Fibroblast of the conjunctiva (primary cell): ENCODE measurements at places on chromosomes 7 and 10.

- DNase-seq: no peak
Observed at GRCh38 chr10:33706191-33706590, 371.7 kb upstream of the NRP1 start.

DNA sequence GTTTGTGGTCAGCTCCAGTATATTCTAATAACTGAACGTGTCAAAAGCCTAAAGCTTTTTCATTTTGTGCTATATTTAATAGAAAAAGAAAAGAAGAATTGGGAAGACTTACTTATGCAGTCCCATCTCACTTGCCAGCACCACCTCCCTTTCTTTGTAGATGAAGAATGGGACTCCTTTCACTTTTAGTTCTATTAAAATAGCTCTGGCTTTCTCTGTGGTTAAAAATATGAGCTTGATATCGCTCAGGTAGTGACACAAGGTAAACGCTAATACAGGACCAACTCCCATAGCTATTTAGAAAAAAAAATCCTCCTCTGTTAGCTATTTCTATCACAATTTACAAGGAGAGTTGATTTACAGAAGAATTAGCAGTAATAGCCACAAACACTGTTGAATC, 176.8 kb downstream of the PDE1C start:
- DNase-seq: no peak

DNA sequence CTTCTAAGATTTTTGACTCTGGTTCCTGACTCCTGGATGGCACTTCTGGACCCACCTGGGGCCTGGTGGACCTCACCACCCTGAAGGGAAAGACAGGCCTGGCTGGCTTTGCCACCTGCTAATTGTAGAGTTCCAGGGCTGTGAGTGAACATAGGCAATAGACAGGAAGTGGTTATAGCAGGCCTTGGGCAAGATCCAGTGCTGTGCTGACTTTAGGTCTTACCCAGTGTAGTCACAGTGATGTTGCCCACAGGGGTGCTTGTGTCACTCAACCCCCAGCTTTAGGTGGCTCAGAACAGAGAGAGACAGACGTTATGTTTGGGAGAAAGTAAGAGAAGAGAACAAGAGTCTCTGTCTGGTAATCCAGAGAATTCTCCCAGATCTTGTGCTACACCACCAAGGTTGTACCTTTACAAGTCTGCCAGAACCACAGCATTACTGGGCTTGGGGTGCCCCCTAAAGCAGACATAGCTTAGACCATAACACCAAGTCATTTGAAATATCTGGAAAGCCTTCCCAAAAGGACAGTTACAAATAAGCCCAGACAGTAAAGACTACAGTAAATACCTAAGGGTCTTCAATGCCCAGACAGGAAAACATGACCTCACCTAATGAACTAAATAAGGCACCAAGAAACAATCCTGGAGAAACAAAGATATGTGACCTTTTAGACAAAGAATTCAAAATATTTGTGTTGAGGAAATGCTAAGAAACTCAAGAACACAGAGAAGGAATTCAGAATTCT, 303.4 kb downstream of the PCLO start:
- no peak for DNase-seq

- DNase-seq: no peak
Observed at GRCh38 chr10:62810156-62810902, 5.8 kb downstream of the ADO start.

GRCh38 chr10:111267673-111268072, 190.8 kb downstream of the ADRA2A start:
- DNase-seq: no peak

DNA sequence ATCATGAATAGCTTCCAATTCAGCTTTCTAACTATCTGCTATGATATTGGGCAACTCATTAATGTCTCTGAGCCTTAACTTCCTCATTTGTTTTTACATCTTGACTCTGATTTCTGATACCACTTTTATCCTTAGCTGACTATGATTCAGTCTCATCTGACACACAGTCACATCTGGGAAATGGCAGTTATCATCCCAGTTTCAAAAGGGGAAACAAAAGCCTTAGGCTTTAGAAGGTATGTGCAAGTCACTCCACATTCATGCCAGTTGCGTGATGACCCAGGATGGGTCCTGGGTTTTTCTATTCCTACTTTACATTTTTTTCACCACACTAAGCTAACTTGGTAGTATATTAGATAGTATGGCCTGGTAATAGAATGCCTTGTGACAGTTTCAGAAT, 12.7 kb downstream of the SCIN start:
- DNase-seq: no peak
